ENCODE measurements at places on chromosomes 4 and X. TPM values are rescaled to one million over a fixed set of nuclear protein-coding genes. Genes with fewer than 3 reads are reported as not detected.

Gene SAGE1
- not detected for total RNA-seq

Gene RENBP
- total RNA-seq, result 3.8 TPM

Gene CXCL11
- 0.36 TPM for total RNA-seq

Gene GPR82
- total RNA-seq, result 0.56 TPM

Gene IL2
- not detected for total RNA-seq

Gene ADD1
- 250 TPM for total RNA-seq

Gene PDGFRA
- total RNA-seq, result 45.2 TPM

- DNase-seq, result no peak
Measured at GRCh38 chr4:26779674-26780073, 81.0 kb upstream of the STIM2 start.

- DNase-seq, result no peak
Measured at GRCh38 chr4:152309418-152309817, 226.5 kb downstream of the FBXW7 start.

DNA sequence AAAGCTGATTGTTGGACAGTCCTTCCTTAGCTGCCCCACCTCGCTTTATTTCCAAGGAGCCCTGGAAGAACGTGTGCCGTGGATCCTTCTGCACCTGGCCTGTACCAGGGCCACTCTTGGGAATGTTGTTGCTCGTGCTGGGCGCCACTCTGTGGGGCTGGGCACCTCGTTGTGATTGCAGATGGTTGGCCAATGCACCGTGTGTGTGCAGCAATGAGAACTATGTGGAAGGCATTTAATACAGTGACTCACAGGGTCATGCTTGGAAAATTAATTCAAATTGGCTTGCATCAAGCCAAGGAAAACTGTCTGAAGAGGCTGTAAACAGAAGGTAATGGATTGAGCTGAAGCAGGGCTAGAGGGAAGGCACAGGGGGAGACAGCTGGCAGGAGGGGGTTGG is 37.0 kb upstream of the CD99L2 start:
- no peak for DNase-seq

- DNase-seq, result no peak
Measured at GRCh38 chrX:13476384-13476783, 93.0 kb upstream of the EGFL6 start.

DNA sequence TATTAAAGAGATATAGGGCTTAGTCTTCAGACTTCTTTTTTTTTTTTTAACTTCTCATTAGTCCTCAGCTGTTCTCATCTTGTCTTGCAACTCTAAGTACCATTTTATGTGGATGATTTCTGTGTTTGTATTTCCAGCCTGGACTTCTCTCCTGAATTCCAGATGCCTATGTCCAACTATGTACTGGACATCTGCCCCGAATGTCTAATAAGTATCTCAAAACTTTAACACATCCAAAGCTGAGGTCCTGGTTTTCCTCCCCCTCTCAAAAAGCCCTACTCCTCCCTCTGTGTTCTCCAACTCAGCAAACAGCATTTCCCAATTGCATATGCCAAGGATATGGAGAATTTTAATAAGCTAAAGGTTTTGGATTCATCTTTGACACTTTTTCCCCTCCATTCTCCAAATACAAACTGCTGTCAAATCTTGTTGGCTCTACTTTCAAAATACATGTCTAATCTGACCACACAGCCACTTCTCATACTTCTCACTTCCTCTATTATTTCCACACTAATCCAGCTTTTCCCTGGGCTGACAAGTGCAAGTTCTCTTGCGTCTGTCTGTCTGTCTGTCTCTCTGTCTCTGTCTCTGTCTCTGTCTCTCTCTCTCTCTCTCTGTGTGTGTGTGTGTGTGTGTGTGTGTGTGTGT is 79.8 kb downstream of the CLCN5 start:
- DNase-seq, result no peak

DNA sequence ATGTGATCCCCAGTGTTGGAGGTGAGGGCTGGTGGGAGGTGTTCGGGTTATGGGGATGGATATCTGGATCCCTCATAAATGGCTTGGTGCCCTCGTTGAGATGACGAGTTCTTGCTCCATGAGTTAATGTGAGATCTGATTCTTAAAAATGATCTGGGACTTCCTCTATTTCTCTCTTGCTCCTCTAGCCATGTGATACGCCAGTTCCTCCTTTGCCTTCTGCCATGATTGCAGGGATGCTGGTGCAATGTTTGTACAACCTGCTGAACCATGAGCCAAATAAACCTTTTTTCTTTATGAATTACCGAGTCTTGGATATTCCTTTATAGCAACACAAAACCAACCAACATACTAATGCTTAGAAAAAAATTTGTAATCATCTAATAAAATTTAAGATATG is 56.6 kb downstream of the STAP1 start:
- no peak for DNase-seq

- peak; percentile 69 for DNase-seq
Measured at GRCh38 chr4:150033901-150034300, 44.3 kb upstream of the DCLK2 start.

- DNase-seq, result no peak
Measured at GRCh38 chr4:148112231-148112982, 329.8 kb downstream of the NR3C2 start.

GRCh38 chr4:183256756-183257385 is 63.2 kb downstream of the CLDN22 start:
- peak; percentile 41 for DNase-seq

DNA sequence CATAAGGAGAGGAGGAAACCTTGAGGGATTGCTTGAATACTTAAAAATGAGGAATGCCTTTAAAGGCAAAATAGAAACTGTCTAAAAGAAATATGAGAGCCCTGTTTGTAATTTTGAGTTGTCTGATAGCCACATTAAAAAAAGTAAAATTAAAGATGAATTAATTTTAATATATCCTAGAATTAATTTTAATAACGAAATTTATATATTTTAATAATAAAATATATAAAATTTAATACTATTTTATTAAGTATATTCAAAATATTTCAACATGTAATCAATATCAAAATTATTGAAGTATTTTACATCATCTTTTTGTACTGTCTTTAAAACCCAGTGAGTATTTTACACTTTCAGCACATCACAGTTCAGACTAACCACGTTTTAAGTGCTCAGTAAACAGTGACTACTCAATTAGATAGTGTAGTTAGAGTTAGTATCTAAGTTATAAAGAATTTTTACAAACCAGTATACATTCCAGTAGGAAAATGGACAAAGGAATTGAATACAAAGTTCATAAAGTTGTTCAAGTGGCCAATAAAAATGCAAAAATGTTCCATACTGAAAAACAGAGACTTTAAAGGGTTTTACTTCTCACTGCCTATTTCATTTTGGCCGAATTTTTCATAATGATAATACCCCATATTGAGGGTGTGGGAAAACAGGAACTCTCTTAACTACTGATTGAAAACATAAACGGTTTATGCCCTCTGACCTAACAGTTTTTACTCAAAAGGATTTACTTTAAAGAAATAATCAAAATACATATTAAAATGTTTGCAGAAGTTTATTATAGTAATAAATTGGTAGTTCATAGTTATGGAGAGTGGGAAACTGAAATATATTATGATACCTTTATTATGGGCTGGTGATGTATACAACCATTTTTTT is 2.9 kb downstream of the SLC30A9 start:
- no peak for DNase-seq

- no peak for DNase-seq
Measured at GRCh38 chr4:148961526-148961925, 519.3 kb upstream of the NR3C2 start.
